Skeletal muscle tissue (tissue), 5 donors: ENCODE measurements at places on chromosomes 12 and 14. TPM values are rescaled to one million over a fixed set of nuclear protein-coding genes. Genes with fewer than 3 reads are reported as not detected.

KCNH3 gene
- 0.52 TPM for total RNA-seq

PTGR2 gene
- total RNA-seq, result 5.7 TPM

OTX2 gene
- total RNA-seq, result not detected

ENDOU gene
- 1.0 TPM for total RNA-seq

RPGRIP1 gene
- not detected for total RNA-seq

PYGL gene
- 32.9 TPM for total RNA-seq

LMNTD1 gene
- total RNA-seq, result 0.52 TPM

CACNA2D4 gene
- 0.52 TPM for total RNA-seq

TMEM116 gene
- total RNA-seq, result 37.6 TPM

NUAK1 gene
- total RNA-seq, result 9.4 TPM

GUCY2C gene
- total RNA-seq, result not detected

ACOT6 gene
- total RNA-seq, result not detected

DIO2 gene
- total RNA-seq, result 1.6 TPM

DBX2 gene
- under 0.01 TPM for total RNA-seq

HSPA2 gene
- total RNA-seq, result 11.0 TPM

CLEC4E gene
- total RNA-seq, result not detected

DEPDC4 gene
- 1.0 TPM for total RNA-seq
